ENCODE measurements at places on chromosomes 1 and 21.

DNA sequence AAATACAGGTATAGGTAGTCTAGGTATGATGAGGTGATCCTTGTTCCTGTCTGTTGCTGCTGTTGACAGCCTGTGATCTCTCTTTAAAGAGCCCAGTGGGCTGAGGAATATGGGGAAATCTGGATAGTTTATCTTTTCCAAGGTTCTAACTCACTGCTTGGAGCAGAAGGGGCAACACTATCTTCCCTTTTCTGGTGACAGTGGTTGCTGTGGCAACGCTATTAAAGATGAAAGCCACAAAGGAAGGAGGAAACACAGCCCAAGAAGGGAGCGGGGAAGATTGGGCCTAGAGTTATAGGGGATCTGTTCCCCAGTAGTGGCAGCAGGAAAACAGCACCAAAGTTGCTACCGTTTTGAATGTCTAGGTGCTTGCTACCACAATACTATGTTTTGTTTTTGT is 8.8 kb downstream of the PCP4L1 start:
- no peak for DNase-seq

- no peak for DNase-seq
Measured at GRCh38 chr1:247114351-247115140, 10.4 kb upstream of the ZNF669 start.

DNA sequence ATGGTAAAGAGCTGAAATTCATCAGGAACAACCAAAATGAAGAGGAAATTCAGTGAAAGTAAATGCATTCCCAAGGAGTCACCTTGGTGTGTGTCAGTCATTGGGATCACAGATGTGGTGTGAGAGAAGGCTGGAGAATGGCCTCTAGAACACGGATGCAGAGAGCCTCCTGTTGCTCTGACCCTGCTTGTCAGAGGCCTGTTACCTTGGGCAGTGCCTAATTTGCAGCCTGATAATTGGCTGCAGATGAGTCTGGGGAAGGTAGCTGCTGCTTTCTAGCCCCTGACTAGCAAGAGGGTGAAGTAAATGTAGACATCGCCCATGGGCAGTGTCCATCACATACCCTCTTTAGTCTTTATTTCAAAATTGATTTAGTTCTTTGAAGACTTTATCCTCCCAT is 3.3 kb downstream of the GCSAML start:
- no peak for DNase-seq

- no peak for DNase-seq
Measured at GRCh38 chr1:168706391-168706992, 22.5 kb downstream of the DPT start.

- DNase-seq, result no peak
Measured at GRCh38 chr21:36528716-36529115, 48.8 kb upstream of the CLDN14 start.
